Stimulated activated CD4-positive, alpha-beta T cell treated with anti-CD3 and anti-CD28 coated beads, Interleukin-15, amount 100 ng/mL, for 48 hours (primary cell): ENCODE measurements at places on chromosomes 1 and 21.

- no peak for DNase-seq
Measured at GRCh38 chr1:100506217-100506616, 31.7 kb upstream of the GPR88 start.

GRCh38 chr1:25847929-25848328 is 11.3 kb downstream of the AUNIP start:
- no peak for DNase-seq

DNA sequence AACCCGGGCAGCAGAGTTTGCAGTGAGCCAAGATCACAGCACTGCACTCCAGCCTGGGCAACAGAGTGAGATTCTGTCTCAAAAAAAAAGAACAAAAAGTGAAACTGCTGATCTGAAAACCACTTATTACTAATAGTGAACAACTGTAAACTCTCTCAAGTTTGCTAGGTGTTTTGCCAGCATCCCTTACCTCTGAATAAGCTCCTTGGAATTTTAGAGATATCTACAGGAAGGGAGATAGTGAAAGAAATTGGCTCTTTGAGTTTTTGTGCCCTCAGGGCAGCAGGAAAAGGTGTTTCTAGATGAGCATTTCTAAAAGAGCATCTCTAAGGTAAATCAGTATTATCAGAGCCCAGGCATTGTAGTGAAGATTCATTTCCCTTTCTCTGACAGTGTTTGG is 27.1 kb downstream of the PARK7 start:
- no peak for DNase-seq

- no peak for DNase-seq
Measured at GRCh38 chr1:161531986-161532643, 7.8 kb downstream of the HSPA6 start.
